ENCODE measurements at places on chromosomes 2 and 18. TPM values are rescaled to one million over a fixed set of nuclear protein-coding genes. Genes with fewer than 3 reads are reported as not detected.

Gene REG1B
- not detected for total RNA-seq

Gene ASXL3
- 1.4 TPM for total RNA-seq

Gene ZNF532
- 89.5 TPM for total RNA-seq

Gene SERPINB13
- not detected for total RNA-seq

Gene SLC8A1
- total RNA-seq, result 2.8 TPM

Gene USP40
- 46.9 TPM for total RNA-seq

Gene NEU4
- total RNA-seq, result not detected

Gene SOX11
- total RNA-seq, result 81.7 TPM

DNA sequence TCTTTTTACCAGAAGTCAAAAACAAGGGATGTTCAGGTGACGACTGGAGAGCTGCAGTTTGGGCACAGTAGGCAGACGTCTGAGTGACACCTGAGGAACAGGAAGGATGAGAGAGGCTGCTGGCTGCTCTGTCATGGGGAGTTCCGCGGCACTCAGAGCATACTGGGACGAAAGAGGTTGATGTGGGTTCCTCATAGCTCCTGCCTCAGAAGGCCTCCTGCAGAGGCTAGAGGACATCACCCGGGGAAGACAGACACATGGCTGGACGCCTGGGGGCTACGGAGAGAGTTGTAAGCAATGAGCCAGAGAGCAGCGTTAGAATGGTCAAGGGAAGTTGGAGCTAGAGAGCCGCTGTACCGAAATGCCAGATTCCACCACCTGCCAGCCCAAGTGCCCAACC lies 45.1 kb upstream of the GLI2 start:
- DNase-seq, result no peak

DNA sequence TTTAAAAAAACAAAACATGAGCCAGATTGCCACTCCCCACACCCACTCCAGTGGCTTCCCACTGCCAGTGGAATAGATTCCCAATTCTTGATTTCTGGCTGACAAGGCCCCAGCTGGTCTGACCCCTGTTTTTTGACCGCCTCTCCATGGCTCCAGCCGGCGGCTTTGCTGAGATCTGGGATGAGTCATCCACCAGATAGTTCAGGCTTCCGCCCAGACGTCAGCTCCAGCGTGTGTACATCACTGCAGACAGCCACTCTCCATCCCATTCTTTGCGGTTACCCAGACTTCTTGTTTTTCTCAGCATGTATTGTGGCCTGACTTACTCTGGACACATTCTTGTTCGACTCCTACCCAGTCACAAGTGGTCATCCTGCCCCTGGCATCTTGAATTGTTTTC lies 227.9 kb downstream of the GBX2 start:
- no peak for DNase-seq

DNA sequence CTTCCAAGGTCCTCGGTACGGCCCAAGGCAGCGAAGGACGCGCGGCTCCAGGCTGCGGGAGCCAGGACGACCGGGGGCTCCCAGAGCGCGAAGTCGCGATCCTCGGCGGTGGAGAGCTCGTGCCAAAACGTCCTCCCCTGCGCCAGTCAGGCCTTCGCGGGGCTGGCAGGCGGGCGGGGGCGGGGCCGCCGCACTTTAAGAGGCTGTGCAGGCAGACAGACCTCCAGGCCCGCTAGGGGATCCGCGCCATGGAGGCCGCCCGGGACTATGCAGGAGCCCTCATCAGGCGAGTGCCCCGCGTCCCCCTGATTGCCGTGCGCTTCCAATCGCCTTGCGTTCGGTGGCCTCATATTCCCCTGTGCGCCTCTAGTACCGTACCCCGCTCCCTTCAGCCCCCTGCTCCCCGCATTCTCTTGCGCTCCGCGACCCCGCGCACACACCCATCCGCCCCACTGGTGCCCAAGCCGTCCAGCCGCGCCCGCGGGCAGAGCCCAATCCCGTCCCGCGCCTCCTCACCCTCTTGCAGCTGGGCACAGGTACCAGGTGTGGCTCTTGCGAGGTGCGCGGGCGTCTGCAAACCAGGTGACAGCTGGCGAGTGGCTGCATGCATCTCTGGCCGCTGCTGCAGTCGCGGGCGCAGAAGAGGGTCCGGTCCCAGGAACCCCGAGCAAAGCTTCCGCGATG lies at the start of gene CIDEA:
Gene CIDEA, plus strand, starts transcription at position 226 of the 684 bp plus-strand sequence. Its CDS starts 23 bp downstream, at position 249.
- no peak for DNase-seq

DNA sequence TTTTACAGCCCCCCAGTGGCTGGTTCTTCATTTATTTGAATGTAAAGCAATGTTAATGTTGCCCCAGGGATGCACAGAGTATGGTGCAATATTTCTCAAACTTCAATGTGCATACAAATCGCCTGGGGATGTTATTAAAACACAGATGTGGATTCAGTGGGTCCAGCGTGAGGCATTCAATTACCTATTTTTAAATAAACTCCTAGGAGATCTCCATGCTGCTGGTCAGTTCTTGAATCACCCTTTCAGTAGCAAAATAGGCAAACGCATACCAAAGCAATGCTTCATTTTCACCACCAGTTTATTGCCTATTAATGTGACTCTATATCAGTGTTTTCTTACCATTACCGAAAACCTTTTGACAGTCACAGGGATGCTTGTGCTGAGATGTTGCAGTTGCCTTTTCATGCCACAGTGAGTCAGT lies 530.7 kb downstream of the CBLN2 start:
- DNase-seq, result no peak

DNA sequence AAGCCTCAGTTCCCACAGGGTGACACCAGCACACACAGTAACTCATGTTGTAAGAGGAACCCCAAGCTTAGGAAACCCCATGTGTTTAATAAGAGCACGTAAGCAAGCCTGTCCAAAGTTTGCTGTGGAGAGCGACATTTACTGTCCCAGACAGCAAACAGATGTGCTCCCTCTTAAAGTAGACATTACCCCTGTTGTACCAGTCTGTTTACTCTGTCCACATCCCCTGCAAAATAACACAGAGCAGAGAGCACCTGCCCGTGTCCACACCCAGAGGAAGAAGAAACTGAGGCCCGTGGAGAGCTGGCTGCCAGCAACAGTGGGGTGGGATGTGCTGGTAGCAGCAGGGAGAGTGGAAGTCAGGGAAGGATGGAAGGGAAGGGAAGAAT lies 243.5 kb downstream of the GBX2 start:
- DNase-seq, result no peak

DNA sequence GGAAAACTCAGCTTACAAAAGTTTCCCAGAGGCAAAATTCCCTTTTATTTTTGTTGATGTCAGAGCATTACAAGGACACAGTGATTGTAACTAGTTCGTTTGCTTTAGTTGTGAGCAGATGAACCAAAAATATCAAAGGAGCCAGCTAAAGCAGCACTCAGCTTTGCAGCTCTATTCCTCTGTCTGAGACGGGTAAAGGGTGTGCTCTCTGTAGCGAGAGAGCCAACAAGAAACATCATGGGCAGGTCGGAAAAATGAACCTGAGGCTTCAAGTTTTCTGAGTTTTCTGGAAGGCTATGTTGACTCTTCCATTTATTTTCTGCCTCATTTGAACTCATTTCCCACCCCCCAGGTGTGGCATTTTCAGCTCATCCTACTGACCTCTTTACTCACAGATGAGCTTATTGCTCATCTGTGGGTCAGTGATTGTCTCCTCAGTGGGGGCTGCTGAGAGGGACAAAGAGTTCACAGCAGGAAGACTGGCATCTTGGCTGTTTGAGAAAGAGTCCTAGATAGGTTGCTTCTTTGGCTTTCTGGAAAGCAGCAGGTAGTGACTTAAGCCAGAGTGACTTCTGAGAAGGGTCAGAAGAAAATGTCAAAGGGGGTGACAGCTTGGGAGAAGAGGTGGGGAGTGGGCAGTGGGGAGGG lies 66.6 kb upstream of the EPC2 start:
- DNase-seq, result no peak

- no peak for DNase-seq
Measured at GRCh38 chr2:160581035-160581434, 87.4 kb upstream of the RBMS1 start.

GRCh38 chr2:79640001-79640400 lies 127.2 kb downstream of the CTNNA2 start:
- DNase-seq, result no peak

DNA sequence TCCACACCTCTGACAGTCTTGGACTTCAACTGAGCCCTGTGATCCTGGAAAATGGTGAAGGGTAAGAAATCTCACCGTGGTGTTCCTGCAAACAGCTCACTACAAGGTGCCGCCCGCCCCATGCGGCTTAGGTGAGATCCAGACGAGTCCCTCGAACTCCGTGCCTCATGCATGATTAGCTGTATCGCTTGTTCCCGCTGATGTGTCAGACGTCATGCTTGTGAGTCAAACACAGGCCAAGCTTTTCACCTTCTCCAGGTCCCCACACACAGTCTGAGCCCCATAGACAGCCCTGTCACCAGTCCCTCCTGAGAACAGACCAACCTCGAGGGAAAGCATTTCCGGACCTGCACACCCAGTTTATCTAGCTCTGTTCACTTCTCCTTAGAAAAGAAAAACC lies 740.5 kb downstream of the GALR1 start:
- no peak for DNase-seq

DNA sequence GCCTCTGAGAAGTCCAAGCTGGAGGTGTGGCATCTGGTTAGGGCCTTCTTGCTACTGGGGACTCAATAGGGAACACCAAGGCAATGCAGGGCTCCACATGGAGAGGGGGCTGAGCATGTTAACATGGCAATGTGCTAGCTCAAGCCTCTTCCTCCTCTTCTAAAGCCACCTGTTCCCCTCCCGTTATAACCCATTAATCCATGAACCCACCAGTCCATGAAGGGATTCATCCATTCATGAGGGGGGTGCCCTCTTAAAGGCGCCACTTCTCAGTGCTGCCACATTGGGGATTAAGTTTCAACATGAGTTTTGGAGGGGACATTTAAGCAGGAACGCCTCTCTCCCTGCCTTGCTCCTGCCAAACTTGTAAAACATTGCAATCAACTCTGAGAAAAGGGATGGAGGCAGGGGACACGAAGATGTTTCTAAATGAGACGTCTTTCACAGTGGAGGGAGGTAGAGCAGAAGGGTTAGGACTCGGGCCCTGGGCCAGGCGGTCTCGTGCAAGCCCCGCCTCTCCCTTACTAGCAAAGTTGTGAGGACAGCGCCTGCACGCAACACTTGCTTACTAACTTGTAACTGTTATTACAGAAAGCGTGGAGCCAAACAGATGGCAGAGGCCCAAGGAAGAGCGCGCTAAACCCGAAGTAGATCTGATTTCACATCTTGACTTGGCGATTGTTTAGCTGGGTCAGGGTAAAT lies 118.2 kb upstream of the ZNF516 start:
- DNase-seq, result no peak

DNA sequence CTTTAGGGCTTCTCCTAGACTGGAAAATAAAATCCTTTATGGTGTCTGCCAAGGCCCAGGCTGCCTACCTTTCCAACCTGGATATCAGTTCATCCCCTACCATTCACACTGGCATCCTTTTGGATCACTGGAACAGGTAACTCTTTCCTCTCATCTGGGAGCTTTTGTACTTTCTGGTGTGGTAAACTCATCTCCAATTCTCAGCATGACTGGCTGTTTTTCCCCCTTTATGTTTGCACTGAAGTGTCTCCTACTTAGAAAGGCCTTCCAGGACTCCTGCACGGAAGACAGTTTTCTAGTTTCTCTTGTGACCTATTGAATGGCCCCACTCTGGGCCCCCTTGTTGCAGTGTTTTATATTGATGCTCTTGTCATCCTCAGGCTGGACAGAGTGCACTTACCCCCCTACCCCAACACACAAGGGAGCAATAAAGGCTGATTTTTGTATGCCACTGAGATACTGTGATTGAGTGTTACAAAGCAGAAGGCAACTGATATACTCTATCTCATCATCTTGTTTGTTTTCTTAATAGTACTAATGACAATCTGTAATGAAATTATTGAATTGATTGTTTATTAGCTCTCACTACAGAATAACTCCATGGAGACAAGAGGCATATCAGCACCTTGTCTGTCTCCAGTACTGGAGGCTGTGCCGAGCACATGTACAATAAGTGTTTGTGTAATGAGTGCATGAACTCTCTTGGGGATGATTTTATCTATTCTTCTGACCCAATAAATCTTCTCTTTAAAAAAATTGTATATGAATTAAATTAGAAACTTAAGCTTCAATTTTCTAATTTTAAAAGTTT lies 129.9 kb downstream of the PIEZO2 start:
- DNase-seq, result no peak

- DNase-seq, result peak; percentile 95
Measured at GRCh38 chr2:8633735-8634313, 48.0 kb upstream of the ID2 start.

GRCh38 chr2:161415034-161415986 lies 787 bp upstream of the TBR1 start:
- DNase-seq, result no peak

GRCh38 chr2:100281521-100282438 lies 40.5 kb downstream of the LONRF2 start:
- DNase-seq, result no peak

DNA sequence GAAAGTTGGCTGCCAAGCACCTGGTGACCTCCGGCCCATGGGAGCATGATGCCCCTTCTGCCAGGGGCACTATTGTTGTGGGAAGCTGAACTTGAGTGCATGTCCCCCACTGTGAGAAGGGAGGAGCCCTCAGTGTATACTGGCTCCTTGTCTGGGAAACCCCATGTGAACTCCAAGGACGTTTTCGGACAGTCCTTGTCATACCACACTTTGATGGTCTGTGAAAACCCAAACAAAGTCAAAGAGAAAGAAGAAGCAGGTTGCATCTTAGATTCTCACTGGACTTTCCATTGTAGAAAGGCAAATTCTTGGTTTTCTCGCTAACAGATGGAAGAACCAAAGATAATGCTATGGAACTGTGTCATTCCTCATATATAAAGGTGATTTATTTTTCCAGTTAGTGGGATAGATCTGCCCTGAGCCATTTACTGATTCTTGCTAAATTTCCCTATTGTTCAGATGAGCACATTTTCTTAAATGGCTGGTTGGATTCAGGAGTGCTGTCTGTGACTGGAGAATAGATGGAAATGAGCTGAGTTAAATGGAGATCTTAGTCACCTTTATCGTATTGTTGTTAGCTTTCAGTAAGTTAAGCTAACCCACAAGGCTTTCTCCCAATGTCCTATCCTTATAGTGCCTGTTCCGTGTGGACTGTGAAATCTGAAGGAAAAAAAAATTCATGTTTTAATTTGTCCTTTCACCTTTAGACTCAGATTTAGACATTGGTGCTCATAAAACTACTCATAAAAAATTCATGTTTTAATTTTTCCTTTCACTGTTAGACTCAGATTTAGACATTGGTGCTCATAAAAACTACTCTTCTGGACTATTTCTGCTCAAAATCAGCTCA lies 166.6 kb downstream of the ACTR3 start:
- DNase-seq, result no peak

GRCh38 chr2:31386648-31387047 lies 27.9 kb downstream of the XDH start:
- DNase-seq, result no peak

GRCh38 chr18:22475426-22476100 lies 57.8 kb upstream of the CTAGE1 start:
- DNase-seq, result no peak

DNA sequence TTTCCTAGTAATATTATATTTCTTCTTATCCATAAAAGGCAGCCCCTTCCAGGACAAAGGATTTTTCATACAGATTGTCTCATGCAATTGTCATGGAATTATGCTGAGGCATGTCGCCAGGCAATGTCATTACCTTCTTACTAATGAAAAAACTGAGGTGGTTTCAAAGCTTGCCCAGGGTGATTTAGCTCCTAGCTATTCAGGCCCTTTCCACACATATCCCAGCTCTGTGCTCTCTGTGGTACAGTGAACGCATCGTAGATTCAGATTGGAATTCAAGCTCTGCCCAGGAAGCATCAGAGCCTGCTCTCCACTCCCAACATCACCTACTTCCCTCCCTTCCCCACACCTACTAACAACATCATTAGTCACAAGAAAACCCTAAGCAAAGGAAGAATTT lies 60.1 kb downstream of the ATP8B1 start:
- peak; percentile 72 for DNase-seq

Data from kidney epithelial cell (primary cell).